ENCODE measurements at places on chromosomes 5 and 9.

- no peak for DNase-seq
These were observed 1.7 kb upstream of the HBEGF start for GRCh38 chr5:140348104-140348503.

- peak; percentile 73 for DNase-seq
These were observed 487 bp upstream of the EBF1 start for GRCh38 chr5:159100025-159100781.

GRCh38 chr9:78707080-78707479 lies 410.2 kb downstream of the PSAT1 start:
- DNase-seq: no peak

DNA sequence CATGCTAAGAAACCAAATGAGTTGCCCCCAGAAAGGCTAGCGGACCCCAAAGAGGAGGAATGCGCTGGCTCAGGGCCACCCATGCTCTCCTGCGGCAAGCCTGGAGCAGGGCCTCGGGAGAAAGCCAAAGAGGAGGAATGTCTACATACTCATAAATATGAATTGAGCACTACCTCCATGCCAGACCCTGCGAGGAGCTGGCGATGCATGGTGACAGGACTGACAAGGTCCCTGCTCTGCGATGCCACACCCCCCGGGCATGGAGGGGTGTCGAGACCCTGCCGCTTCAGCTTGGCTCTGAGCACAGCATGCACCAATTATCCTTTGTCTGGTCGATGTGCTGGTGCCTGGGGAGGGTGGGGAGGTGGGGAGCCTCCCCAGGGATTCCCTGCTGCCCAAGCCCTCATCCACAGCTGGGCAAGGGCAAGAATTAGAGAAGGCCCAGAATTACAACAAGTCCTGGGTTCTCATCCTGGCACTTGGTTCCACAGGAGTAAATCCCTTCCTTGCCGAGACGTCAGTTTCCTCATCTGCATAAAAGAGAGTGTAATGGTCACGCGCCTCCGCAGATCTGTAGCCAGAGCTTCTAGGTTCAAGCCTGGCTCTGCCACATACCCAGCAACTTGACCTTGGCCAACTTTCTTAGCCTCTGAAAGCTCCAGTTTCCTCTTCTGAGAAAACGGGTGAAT lies 74.4 kb downstream of the FAM114A2 start:
- DNase-seq: no peak

GRCh38 chr5:35815089-35815936 lies 41.4 kb upstream of the IL7R start:
- DNase-seq: no peak

- DNase-seq: no peak
These were observed 1162.6 kb upstream of the C9orf72 start for GRCh38 chr9:28735738-28736342.

GRCh38 chr5:66306105-66306843 lies 162.2 kb downstream of the SREK1 start:
- no peak for DNase-seq

GRCh38 chr9:80951675-80952074 lies 737.7 kb downstream of the TLE1 start:
- DNase-seq: no peak

DNA sequence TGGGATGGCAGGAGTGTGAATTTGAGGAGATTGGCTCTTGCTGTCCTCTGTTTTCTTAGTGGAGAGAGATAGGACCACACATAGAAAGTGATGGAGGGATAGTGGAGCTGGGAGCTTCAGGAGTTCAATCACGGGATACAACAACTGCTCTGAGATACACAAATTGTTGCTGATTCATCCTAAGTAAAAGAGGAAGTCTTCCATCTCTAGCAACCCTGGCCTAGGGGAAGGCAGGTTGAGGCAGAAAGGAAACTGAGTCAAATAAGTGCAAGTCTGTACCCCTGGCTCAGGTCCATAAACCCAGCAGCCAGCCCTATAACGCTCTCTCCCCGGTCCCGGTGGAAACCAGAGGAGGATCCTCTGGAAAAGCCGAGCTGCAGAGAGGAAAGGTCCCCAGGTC lies 97.7 kb downstream of the ADCY2 start:
- no peak for DNase-seq

DNA sequence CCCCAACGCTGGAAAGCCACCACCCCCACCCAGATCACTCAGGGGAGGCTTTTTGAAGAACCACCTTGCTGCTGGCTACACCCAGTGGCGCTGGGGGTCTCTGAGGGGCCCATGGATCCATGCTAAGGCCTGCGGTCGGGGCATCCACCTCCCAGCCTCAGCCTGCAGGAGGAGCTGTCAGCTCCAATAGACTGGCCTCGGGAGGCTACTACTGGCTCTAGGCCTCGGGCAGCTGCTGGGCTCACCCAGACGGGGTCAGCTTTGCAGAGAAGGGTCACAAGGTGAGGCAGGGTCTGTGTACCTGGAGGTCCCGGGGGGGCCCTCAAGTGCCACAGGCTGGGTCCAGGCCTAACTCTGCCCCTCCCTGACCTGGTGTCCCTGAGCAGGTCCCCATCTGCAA lies 193.7 kb downstream of the OLFM1 start:
- no peak for DNase-seq

DNA sequence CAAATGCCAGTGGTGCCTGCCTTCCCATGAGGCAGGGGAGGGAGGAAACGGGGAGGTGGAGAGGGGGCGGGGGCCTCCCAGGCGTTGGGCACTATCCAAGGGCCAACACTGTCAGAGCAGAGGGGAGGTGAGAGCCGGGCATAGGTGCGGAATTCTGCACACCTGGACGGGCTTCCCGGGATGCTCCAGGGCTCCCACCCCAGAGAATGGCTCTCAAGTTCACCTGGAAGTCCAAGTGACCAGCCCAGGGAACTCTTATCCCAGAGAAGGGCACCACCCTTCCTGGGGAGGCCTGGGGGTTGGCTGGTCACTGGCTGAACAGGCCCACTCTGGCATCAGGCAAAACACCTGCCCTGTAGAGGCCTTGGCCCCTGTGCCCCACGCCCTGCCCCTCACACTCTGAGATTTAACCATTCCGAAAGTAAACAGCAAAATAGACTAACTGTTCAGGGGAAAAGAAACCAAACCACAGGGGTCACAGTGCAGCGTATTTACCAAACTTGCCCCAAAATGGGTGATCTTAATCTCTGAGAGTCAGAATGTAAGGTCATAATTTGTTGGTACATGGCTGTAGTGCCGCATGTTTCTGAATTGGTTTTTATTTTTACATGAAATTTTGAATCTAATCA lies 2.7 kb downstream of the CSF2 start:
- DNase-seq: no peak

DNA sequence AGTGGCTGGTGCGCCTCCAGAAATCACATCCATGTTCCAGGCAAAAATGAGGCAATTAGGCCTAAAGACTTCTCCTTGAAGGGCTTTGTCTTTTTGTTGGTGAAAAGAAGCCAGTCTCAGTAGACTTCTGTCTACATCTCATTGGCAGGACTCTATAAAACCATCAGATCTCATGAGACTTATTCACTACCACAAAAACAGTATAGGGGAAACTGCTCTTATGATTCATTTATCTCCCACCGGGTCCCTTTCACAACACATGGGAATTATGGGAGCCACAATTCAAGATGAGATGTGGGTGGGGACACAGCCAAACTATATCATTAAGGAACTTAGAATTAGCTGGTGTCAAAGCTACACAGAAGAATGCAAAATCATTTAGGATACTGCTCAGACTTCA lies 77.7 kb upstream of the SNX2 start:
- DNase-seq: no peak

GRCh38 chr5:174720612-174721529 lies 3.5 kb upstream of the MSX2 start:
- DNase-seq: no peak

DNA sequence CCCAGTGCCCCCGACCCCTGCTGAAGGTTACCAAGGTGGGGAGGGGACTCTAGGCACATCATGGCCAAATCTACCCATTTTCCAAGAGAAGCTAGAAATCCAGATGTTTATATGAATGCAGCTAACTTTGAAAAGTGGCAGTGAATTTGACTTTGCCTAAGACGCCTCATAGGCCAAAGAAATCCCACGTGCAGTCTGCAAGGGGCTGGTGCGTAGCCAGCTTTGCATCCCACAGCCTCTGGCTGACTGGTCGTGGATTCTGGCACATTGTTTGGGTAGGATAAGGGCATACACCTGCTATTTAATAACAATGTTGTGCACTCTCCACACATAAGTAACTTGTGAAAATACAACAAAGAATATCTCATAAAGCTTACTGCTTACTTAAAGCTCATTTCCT lies 3.5 kb upstream of the GADD45G start:
- DNase-seq: no peak

- DNase-seq: no peak
These were observed 14.2 kb upstream of the RALGDS start for GRCh38 chr9:133135146-133135745.

GRCh38 chr5:57844410-57844809 lies 361.8 kb upstream of the ACTBL2 start:
- no peak for DNase-seq

DNA sequence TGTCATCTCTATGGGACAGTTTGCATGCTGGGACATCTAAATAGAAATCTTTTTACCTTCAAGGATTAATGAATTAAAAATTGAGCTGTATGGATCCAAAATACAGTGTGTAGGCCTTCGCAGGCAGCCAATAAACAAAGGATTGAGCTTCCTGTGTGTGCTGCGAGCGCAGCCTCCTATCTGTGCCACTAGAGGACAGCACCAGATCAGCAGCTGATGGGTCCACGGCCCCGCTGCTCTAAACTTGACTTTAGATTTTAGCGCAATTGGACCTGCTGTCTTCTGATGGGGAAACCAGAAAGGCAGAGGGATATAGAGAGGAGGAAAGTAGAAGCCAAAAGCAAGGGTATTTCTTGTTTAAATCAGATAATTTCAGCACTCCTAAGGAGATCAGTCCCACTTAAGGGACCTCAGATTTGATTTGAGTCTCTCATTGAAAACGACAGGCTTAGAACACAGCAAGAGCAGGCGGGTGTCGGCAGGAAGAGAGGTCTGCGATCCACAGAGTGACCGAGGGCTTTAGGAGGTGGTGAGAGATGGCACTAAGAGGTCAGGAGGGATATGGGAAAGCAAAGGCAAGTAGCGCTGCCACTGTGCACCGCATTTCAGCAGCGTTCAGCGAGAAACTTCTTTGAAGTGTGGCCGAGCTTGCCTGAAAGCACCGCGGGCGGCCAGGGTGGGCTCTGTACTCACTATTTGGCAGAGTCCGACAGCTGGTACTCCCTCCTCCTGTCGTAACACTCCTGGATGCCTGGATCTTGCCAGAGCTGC lies 214.3 kb downstream of the GNA14 start:
- DNase-seq: no peak

DNA sequence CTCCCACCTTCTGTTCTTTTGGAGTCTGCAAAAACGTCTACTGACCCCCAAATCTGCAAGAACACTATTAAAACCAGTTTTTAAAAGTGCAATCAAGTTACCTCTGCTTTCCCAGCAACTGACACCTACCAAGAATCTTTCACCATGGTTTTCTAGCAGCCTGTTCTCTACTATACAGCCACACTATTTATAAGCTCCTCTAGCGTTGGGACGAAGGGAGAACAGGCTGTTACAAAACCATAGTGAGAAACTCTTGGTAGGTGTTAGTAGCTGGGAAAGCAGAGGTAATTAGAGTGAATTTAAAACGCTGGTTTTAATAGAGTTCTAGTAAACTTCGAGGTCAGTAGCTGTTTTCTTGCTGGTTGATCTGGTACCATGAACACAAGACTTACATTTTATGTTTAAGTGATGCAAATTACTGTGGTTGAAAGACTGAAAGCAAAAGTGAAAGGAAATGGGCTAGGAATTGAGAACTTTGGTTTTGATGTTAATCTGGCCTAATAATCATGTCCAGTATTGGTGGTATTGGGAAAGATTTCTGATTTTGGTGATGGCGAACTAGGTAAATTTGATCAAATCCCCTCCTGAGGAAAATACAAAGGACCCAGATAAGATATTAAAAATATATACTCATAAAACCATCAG lies 5.3 kb downstream of the MROH2B start:
- DNase-seq: no peak

DNA sequence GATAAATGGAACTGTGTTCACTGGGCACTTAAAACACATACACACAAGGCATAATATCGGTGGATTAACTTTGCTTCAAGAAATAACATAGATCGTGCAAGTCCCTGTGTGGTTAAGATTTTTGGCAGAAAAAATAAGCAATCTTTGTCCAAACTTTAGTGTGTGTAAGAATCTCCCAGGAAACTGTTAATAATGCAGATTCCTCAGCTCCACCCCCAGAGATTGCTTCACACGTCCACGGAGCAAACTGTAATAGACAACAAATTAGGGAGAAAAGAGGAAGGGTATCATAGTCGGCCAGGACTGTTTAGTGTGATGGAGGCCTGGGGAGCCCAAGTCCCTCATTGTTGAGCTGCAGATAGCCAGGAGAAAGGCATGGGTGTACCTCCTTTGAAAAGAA lies 84.8 kb downstream of the PJA2 start:
- DNase-seq: no peak

Data from stimulated activated CD8-positive, alpha-beta memory T cell treated with anti-CD3 and anti-CD28 coated beads, Interleukin-7, amount 100 ng/mL, for 4 hours (primary cell).